NCI-H146 (cell line): ENCODE measurements at places on chromosomes 16 and 17.

- no peak for DNase-seq
These were observed 28.8 kb downstream of the USP22 start for GRCh38 chr17:21013983-21014382.

DNA sequence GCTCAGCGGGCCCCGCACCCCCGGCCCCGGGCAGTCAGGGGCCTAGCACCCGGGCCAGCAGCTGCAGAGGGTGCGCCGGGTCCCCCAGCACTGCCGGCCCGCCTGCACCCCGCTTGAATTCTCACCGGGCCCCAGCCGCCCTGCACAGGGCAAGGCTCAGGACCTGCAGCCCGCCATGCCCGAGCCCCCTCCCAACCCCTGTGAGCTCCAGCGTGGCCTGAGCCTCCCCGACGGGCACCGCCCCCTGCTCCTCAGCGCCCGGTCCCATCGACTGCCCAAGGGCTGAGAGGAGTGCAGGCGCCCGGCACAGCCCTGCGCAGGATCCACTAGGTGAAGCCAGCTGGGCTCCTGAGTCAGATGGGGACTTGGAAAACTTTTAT is 1.7 kb upstream of the BRCA1 start:
- DNase-seq = no peak

DNA sequence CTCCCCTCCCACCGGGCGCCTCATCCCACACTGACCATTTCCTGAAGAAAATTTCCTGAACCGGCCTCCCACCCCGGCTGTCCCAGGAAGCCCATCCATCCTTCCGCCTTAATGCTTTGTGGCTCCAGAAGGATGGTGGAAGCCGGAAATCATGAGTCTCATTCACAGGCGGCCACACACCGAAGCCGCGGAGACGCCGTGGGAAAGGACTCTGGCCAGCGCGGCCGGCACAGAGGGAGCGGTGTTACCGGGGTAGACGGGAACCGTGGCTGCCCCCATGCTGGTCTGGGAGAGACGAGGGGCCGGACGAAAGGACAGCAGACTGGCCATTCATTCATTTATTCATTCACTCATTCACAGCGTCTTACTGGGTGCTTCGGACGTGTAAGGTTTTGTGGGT is 326.8 kb downstream of the SEC14L1 start:
- DNase-seq = no peak

- no peak for DNase-seq
These were observed 912.6 kb upstream of the SOX9 start for GRCh38 chr17:71208111-71208704.

- no peak for DNase-seq
These were observed 526 bp upstream of the RNASEK start for GRCh38 chr17:7011942-7012254.

DNA sequence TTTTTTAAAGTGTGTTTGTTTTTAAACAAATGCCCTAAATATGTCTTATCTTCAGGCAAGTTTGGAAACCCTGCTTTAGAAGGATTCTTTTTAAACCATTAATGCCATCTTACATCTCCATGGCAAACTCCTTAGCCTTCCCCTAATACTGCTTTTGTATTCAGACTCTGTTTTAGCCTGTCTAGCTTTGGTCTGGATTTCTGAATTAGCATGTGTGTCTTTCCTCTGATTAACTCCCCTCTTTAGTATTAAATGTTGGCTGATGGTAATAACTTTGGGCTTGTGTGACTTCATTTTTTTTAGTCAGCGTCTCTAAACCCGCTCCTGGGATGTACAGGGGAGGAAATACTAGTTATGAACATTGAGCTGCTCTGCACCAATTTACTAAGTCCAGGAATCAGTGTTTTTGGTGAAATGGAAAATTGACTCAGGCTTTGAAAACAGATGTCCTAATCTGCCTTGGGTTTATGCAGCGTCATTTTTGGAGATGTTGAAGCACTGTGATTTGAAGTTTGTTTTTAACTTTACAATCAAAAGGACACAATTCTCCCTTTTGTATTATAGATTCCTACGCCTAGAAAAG is 22.2 kb downstream of the WIPF2 start:
- no peak for DNase-seq

DNA sequence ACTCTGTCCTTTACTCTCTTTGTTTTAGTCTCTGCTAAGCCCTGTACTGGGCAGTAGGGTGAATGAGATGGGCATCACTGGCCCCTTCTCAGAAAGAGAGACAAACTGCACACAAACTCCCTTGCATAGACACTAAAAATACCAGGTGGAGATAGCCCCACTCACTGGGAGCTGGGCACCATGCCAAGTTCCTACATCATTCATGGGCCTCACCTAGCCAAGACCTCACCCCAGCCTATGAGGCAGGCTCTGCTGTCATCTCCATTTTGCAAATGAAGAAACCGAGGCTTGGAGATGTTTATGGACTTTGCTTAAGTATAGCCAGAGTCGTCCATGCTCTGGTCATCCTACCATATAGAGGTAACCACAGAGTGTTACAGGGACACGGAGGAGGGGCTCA is 499.8 kb upstream of the CDH11 start:
- DNase-seq = no peak

GRCh38 chr16:3468501-3468900 is 25.0 kb downstream of the NAA60 start:
- no peak for DNase-seq

- DNase-seq = no peak
These were observed 9.2 kb upstream of the DPEP3 start for GRCh38 chr16:67989322-67990017.

DNA sequence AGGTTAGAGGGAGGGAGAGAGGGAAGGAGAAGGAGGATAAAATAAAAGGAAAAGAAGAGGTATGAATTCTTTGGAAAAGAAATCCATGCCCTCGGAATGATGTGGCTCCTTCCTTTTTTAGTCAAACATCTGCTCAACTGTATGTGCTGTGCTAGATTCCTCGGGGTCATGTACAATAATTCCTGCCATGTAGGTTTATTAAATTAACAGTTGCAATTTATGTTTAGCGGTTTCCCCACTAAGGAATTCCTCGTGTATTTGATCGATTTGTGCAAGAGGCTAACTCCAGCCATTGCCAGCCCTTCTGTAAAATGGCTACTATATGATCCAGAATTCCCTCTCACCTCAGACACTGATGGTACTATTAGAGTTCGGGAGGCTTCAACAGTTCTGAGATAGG is 83.0 kb upstream of the TBX2 start:
- DNase-seq = no peak

DNA sequence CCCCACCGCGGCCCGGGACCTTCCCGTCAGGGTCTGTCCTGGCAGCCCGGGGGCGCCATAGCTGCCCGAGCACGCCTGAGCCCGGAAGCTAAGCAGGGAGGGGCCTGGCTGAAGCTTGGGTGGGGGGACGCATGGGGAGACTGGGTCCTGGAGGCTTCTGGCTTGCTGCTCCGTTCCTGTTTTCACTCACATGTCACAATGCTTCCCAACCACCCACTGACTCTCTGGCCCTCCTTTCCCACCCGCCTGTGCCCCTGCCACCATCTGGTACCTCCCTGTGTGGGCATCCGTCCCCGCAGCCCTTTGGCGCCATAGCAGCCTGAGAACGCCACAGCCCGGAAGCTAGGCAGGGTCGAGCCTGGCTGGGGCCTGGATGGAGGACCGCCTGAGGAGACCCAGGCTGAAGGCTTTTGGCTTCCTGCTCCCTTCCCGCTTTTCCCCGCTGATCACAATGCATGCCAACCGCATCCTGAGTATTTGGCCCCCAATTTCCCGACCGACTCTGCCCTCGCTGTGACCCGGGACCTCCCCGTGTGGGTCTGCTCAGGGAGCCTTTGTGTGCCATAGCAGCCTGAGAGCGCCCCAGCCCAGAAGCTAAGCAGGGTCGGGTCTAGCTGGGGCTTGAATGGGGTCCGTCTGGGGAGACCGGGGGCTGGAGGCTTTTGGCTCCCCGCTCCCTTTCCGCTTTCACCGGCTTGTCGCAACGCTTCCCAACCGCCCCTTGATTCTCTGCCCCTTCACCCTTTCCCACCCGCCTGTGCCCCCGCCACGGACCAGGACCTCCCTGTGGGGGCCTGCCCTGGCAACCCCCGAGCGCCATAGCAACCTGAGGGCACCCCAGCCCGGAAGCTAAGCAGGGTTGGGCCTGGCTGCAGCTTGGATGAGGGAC is 2290.1 kb downstream of the TP53TG3F start:
- DNase-seq = no peak

DNA sequence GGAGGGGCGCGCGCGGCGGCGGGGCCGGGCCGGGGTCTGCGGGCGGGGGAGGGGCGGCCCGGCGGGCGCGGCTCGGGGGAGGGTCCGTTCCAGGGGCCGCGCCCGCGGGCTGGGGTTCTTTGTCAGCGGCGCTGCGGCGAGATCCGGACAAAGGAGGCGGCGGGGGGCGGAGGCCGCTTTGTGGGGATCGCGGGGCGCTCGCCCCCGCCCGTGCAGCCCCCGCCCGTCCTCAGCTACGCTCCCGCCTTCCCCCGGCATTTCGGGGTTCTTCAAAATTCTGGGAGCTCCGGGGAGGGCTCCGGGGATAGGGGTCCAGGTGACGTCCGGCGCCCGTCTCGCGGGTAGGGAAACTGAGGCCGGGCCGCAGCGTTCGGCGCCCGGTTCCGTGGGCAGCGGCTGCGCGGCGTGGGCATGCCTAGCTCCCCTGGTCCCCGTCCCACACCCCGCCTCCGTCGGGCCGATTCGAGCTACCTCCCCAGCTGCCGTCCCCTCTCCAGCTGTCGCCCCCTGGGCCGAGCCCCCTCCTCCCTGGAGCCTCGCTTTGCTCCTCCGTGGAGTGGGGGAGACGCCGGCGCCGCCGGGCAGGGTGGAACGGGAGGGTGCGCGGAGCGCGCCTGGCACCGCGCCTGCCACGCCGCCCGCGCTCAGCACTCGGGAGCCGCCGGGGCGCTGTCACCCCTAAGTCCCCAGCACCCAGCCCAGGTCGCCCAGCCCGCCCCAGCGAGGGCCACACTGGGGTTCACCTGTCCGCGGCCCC is 546 bp downstream of the SNN start:
- DNase-seq = peak; percentile 41

DNA sequence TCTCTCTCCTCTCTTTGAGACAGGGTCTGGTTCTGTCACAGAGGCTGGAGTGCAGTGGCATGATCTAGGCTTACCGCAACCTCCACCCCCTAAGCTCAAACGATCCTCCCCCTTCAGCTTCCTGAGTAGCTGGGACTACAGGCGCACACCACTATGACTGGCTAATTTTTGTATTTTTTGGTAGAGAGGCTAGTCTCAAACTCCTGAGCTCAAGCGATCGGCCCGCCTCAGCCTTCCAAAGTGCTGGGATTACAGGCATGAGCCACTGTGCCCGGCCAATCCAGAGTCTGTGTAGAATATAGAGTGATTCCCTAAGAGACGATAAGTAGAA is 65.8 kb upstream of the RPH3AL start:
- no peak for DNase-seq

DNA sequence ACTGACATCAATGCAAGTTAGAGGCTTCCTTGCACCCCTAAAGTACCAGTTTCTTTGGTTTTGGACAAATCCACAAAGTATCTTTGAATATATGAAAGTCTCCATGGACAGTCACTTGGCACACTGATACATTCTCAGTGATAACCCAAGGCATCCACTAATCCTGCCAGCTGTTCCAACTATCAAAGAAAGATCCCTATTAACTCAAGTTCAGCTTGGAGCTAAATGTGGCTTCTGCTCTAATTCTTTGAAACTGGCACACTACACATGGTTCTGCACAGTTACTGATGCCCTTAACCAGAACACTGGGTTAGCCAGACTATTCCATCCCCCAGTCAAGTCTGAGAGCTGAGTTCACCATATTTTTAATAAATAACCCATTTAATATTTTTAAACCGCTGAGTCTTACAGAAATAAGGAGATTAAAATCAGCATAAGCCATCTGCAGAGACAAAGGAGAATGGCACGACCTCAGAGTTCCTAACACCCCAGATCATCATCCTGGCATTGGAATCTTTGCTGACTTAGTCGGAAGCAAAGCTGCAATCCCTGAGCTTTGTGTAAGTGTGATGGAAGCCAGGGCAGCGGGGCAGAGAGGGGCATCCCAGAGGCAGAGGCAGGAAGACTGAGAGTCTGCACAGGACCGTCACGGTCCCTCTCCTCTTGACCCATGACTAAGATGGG is 6.3 kb downstream of the CACNG1 start:
- no peak for DNase-seq

GRCh38 chr16:82072313-82072712 is 37.3 kb downstream of the HSD17B2 start:
- no peak for DNase-seq

DNA sequence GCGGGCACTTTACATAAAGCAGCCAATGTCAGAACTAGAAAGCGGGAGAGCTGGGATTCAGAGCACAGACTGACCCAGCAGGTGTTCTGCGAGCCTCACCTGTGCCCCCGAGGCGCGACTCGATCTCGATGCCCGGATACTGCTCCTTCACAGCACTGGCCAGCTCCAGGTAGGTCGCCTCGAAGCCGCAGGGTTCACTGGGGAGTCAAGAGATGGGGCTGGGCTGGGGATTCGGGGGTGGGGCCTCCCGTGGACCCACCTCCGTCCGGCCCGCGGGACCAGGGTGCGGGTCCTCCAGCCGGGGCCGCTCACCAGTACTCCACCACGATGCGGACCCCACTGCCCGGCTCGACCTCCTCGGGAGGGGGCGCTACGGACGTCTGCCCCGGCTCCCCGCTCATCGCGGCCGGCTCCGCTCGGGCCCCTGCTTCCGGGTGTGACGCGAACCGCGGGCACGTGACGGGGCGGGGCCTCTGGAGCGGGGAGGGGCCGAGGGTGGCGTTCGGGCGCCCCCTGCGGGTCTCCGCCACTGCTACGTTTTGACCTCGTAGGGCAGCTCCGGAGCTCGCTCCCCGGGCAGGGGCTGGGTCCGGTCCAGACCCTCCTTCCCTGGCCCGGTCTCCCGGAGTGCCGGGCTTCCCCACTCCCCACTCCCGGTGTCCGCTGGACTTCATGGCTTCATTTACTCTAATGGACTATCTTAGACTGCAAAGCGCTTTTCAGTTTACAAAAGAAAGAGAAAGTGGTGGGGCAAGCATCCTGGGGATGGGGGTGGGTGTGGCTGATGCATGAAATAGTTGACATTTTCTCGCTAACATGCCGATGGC is at the start of gene MIEN1:
MIEN1 (minus strand) TSS at position 438 of the 827 bp plus-strand sequence; CDS start at position 401, 37 bp downstream.
- peak; percentile 89 for DNase-seq

DNA sequence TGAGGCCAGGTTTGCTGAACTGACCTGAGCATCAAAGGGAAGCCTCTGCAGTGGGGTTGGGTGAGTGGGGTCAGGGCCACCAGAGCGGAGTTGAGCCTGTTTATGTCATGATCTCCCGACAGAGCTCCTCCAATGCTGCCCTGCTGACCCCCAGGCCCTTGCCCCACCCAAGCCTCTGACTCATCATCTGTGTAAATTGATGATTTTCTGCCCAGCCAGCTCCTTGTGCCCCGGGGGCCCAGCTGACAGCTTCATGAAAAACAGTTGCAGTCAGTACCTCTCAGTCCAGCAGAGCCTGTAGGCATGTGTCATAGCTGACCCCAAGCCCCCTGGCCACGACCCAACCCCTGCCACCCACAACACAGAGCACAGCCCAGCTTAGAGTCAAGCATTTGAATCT is 134.9 kb downstream of the CCT6B start:
- DNase-seq = no peak

DNA sequence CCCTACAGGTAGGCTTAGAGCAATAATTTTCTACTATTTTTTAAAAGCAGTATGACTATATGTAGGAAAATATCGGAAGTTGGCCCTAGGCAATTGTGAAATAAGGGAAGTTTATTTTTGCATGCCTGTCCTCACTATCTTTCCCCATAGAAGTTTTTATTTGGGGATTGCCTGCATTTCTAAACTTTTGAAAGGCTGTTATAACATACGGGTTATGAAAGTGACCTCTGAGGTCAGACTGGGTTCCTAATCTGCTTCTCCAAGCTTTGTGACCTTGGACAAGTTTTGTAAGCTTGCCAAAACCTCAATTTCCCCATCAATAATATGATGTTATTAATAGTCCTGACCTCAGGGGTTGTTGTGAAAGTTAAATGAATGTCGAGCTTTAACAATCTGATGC is 67.1 kb downstream of the ARHGAP44 start:
- no peak for DNase-seq

- DNase-seq = no peak
These were observed 20.5 kb downstream of the MGAT5B start for GRCh38 chr17:76888661-76889060.
